AG08396 (cell line): ENCODE measurements at places on chromosomes 2 and 18.

- DNase-seq, result no peak
Observed at GRCh38 chr2:3706892-3707291, 3.5 kb downstream of the DCDC2C start.

DNA sequence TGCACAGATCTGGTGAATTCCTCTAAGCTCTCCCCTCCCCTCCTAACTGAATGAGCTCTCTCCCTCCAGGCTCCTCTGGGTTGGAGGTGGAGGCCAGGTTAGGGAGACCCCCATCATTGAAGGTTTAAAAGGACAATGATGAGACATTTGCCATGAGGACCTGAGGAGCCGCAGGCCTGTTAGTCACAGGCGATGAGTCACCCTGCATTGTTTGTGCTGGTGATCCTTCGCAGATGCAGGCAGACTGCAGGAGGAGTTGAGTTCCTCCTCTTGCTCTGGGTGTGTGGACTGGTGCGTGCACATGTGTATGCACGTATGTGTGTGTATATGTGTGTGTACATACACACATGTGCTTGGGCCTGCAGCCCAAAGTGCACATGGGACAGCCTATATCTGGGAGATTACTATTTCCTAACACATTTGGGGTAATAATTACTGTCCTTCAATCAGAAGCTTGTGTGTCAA, 42.0 kb downstream of the MCFD2 start:
- DNase-seq, result peak; percentile 86

DNA sequence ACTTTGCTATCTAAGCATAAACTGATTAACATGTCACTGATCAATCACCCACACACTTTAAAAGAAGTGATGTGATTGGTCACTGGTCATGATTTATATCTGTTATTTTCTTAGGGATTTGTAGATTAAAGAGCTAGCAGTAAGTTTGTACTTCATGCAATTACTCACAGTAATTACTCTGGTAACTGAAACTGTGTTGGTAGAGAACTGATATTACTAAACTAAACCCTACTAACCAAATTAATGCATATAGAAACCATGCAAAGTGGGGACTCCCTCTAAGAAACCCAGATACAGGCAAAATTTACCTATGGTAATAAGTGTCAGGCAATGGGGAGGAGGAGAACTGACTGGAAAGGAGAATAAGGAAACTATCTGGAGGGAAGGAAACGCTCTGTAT, 44.8 kb upstream of the C2orf15 start:
- DNase-seq, result no peak

- DNase-seq, result no peak
Observed at GRCh38 chr2:103363639-103364038, 601.8 kb downstream of the TMEM182 start.

GRCh38 chr2:240507060-240507777, 50.6 kb downstream of the ANKMY1 start:
- DNase-seq, result no peak

DNA sequence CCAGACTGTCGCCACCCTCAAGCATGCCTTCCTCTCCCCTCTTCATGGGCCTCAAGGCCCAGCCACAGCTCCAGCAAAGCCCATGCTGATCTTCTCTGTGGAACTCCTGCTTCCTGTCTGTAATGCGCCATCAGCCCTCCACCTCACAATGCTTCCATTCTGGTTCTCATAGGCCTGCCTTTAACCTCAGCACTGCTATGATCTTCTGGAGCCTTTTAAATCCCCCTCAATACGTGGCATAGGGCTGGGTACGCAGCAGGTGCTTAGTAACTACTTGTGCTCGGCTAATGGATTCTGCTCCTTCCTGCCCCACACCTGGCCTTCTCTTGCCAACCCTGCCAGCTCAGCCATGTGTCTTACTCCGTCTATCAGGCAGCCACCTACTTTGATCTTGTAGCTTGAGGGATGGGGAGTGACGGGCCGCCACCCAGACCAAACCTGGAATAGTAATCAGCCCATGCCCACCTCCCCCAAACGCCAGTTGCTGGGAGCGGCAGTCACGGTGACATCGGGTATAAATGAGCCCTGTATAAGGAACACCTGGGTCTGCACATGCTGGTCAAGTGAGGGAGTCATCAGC, 106.7 kb upstream of the MCFD2 start:
- no peak for DNase-seq

DNA sequence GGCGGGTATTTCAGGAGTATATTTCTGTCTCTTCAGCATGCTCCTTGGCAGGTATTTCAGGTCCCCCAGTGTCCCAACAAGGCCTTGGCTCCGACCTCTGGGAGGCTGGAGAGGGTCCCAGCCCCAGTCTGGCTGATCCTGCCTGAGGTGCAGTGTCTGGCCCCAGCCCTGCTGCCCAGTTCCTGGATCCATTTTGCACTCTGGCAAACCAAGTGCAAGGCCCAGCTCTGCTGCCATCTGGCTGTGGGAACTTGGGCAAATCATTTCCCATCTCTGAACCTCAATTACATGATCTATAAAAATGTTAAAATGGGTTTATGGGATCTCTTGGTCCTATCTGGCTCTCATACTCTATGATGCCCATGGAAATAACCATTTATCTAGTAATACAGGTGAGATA, 63.6 kb downstream of the ZBTB7C start:
- DNase-seq, result no peak

DNA sequence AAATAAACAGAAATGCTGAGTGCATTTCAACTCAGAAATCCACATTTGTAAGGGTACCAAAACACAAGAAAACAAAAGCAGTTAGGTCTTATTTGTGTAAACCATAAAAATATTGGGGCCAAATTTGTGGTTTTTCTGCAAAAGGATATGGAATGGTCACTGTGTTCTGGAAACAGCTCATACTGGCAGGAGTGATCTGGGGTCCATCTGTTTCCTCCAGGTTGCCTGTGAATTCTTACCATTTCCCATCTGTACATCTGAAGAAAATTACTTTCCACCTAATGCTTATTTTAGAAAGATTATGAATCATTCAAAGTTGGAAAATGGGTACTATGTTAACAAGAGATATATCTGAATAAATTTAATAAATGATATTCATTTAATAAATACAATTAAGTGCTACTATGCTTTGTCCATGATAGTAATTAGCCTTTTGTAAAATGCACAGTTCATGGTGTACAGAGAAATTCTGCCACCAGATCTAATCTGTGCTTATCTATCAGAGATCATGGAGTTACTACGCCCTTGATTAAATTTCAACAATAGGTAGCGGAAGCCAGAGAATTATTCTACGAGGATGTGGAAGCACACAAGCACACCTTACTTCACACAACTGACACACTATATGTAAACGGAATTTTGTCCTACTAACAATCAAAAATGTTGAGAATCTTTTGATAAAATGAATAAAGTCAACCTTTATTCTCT, 10.9 kb downstream of the ALS2 start:
- DNase-seq, result no peak

DNA sequence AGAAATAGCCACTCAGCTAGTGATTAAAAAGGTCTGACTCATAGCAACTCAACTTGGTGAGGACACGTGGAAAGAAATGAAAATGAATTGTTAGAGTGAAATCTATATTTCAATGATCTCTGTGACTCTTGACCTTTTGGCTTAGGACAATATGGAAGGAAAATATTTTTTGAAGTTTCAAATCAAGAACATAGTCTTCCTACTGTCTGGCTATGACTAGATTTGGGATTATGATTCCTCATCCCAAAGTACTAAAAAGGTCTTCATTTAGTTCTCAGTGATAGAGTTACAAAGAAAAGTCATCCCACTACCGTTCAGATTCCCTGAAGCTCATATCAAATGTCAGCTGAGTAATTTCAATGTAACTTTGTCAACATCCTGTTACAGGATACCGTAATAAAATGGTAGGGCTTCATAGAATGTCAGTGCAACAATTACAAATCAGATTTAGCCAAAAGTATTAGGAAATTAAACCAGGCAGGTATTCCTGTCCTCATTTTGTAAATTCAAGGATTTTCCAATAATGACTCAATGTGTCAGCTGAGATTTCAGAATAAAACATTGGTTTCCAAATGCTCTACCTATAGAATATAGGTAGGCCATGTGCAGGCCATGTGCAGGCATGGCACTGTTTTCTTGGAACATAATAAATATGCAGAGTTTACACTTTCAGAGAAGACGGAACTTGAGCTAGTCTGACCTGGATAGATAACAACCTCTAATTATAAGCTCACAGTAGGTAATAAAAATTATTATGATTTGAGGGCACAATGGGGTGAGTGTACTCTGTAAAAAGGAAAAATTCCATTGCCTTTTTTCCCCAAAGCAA, 36.0 kb downstream of the ANKRD29 start:
- no peak for DNase-seq

DNA sequence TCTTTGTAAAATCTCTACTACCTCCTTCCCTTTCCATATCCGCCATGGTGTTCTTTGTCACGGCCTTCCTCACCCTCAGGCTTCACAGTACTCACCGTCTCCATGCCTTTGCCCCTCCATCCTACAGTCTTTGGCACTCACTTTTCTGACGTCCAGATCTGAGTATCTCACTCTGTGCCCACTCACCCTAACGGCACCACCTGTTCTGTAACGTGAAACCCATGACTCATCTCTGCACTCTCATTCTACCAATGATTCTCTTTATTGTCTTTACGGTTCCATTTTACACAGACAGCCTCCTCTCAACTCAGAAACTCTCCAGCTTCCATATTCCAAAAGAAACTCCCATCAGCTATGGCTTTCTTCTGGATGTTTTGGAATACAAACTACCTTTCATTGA, 56.7 kb downstream of the NETO1 start:
- DNase-seq, result no peak

DNA sequence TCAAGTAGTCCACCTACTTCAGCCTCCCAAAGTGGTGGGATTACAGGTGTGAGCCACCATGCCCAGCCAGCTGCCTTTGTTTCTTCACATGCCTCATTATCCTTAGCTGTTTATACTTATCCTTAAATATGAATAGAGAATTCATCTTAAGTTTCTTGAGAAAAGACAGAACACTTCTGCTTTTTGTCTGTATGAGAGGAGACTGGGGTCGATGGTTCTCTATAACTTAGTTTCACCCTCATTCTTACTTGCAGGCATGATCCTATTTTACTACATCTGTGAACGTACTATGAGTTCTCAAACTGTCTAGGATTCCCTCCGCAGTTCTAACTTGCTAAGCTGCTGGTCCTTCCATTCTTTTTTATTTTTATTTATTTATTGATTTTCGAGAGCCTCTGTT, 20.4 kb downstream of the PPM1B start:
- no peak for DNase-seq

DNA sequence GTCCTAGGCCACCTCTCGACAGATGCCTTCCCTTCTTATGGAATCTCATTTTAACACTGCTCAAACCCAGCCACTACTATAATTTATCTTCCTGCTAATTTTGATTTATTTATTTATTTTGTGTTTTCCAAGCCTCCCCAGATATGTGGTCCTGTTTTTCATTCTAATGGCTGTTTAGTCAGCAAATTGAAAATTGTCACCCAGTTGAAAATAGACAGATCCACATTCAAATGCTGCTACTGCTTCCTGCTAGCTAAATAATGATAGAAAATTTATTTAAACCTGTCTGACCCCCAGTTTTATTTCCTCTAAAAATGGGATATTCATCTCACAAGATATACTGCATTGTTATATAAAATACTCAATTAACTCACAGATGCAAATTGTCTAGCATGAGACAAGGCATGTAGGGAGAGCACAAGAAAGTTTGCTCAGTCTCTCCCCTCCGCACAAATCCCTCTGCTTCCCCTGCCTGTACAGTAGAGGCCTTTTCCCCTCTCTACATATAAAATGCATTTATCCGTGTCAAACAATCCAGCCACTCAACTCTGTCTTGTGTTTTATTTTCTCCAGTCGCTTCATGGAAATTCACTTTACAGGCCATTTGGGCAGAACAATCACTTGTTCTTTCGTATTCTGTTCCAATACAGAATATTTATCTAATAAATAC, 389.9 kb downstream of the SOX11 start:
- no peak for DNase-seq

- peak; percentile 85 for DNase-seq
Observed at GRCh38 chr18:48607056-48607984, 68.5 kb downstream of the CTIF start.

DNA sequence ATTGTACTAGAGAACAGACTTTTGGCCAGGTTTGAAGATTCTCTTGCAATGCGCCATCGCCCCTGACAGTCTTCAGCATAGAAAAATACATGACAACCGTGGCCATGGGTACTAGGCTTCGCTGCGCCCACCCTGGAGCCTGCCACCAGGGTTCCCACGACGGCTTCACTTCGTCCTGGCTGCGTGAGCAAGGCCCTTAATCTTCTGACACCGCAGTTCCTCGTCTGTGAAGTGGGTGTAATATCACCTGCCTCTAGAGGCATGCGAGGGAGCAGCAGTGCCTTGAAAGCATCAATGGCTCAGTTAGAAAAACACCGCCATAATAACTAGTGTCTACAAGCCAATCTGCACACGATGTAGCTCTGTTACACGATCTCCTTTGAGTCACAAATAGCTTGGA, 175.2 kb upstream of the HS6ST1 start:
- DNase-seq, result no peak

- no peak for DNase-seq
Observed at GRCh38 chr2:172329774-172330671, 97.4 kb upstream of the ITGA6 start.

GRCh38 chr2:2057125-2057721, 273.9 kb downstream of the MYT1L start:
- no peak for DNase-seq
